ENCODE measurements at places on chromosomes 16 and 17.

- DNase-seq: no peak
Measured at GRCh38 chr17:59696682-59697277, 10.4 kb downstream of the PTRH2 start.

DNA sequence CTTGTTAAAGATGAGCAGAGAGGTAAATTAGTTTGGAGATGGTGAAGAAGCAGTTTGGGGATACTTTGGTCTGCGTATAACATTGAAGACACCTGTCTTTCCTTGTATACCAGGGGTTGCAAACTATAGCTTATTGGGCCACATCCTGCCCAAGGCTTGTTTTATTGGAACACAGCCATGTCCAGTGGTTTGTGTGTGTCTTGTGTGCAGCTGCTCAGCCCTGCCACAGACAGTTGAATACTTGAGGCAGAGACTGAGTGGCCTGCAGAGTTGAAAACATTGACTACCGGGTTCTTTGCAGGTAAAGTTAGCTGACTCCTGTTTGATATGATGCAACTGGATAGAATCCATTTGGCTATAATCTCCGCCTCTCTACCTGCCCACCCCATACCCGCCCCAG is 224.4 kb downstream of the PRKCA start:
- DNase-seq: no peak

DNA sequence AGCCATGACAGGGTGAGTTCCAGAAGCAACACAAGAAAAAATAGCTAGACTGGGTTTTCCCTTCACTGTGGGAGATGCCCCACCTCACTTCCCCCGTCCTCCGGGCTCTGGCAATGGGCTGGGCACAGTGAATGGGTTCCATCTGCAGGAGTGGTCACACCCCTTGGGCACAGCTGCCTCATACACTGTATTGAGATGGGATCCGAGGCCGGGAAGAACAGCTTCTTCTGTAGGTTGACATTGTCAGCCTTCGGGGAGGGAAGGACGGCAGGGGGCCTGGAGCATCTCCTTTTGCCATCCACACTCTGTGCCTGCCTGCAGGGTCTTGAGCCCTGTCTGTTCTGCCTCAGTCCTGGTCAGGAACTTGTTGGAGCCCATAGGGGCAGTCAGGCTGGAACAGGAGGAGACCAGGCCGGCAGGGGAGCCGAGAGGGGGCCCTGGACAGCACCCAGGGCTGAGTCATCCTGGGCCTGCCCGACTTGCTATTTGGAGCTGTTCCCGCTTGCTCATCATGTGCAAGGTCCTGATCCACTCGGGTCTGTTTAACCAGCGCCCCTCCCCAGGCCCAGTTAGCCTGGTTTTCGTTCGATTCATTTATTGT is 286.7 kb downstream of the SEC14L1 start:
- no peak for DNase-seq

DNA sequence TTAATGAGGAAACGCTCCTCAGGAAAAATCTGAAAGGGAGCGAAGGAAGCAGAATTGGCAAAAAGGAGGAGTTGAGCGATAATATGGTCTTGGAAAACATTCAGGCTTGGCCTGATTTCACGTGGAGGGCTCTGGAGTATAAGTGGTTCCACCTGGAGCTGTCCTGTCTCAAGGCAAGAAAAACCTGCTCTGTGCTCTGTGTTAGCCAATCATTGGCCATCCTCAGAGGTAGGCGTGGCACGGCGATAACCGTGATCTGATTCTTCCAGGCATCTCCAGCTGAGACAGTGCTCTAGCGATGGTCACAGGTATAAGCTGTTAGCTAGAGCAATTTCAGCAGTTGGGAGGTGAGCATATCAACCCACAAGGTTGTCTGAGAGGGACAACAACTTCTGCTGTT is 450.5 kb upstream of the MAF start:
- DNase-seq: no peak

DNA sequence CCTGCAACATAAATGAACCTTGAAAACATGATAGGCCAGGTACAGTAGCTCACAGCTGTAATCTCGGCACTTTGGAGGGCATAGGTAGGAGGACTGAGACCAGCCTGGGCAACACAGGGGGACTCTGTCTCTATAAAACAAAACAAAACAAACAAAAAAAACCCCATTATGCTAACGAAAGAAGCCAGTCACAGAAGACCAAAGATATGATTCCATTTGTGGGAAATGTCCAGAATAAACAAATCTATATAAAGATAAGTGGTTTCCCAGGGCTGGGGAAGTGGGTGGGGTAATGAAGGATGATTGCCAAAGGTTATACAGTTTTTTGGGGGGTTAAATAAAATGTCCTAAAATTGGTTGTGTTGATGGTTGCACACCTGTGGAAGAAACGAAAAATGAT is 36.5 kb upstream of the SIAH1 start:
- DNase-seq: no peak

GRCh38 chr16:79362300-79362970 is 238.1 kb downstream of the MAF start:
- peak; percentile 12 for DNase-seq

DNA sequence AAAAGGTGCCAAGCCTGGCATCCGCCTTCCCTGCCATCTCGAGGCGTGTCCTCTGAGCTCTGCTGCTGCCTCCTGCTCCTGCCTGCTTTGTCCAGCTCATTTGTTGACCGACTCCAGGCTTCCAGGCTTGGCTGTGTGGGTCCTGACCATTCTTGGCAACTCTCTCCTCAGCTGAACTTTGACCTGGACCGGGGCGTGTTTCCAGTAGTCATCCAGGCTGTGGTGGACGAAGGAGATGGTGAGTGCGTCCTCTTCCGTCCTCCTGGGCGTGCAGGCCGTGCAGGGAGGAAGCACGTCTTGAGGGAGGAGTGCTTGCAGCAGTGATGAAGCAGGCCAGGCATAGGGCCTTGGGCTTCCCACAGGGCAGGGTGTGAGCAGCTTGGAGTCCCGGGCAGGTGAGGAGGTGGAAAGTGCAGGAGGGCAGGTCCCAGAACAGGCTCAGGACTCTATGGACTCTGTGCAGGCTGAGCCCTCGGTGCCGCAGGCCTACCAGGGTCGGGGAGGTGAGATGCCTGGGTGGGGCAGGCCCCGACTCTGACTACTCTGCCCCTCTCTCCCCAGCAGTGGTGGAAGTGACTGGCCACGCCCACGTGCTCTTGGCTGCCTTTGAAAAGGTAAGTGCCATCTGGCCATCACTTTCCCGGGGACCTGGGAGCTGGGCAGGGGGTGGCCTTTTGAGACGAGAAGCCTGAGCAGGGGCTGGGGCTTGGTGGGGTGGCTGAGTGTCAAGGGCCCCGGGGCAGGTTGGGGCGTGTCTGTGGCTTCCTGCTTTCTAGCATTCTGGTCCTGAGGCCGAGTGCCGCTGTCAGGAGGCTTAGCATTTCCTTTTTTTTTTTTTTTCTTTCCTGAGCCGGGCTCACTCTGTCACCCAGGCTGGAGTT is 28.6 kb upstream of the NUDT16L1 start:
- DNase-seq: peak; percentile 67

DNA sequence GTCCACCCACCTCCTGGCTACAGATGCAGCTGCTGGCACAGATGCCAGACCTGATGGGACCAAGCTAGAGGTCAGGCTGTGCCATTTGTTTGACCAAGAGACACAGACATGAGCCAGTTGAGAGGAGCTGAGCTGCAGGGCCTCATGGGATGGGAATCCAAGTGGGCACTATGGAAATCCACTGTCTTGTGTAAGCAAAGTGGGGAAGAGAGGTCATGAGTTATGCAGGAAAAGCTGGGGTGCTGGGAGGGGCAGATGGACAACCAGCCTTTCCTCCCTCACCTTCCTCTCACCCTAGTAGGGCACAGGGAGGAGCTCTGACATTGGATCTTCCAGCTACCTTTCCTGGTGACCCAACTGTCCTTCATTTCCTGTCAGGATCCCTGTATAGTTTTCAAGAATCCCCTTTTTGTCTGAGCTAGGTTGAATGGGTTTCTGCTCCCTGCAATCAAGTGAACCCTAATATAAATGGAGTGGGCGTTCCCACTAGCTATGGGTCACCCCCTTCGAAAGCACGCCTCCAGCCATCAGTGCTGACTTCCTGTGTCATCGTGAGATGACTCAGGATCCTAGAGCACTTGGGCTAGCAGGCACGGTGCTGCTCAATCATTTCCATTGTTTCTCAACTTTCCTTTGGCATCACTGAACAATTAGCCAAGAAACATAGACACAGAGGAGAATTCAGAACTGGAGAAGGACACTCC is 13.6 kb downstream of the ATPAF2 start:
- peak; percentile 22 for DNase-seq

DNA sequence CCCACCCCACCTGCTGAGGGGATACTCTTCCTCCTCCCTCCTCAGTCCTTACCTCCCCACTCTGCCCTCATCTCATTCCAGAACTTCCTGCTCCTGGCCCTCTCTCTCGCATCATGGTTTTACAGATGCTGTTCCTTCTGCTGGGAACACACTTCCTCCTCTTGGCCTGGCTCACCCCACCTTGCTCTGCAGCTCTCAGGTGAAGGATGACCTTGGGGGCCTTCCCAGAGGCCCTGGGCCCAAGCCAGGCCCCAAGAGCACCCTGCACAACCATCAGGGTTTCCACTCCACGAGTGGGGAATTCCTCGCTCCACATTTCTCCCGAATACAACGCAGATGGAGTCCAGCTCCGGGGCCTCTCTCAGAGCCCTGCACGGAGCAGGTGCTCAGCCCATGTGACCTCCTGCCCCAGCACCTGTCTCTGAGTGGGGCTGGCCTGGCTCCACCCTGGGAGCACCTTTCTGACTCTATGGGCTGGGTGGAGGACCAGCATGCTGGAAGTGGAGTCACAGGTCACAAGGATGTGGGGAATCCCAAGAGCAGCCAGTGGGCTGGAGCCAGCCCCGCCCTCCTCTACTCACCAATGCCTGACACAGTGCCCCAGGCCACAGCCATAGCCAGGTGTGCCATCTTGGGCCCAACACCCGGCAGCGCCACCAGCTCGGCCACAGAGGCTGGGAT is 4.5 kb downstream of the NTHL1 start:
- no peak for DNase-seq

GRCh38 chr17:61233991-61234750 is 165.5 kb upstream of the TBX2 start:
- DNase-seq: no peak

GRCh38 chr17:20924306-20924705 is 118.5 kb downstream of the USP22 start:
- no peak for DNase-seq

DNA sequence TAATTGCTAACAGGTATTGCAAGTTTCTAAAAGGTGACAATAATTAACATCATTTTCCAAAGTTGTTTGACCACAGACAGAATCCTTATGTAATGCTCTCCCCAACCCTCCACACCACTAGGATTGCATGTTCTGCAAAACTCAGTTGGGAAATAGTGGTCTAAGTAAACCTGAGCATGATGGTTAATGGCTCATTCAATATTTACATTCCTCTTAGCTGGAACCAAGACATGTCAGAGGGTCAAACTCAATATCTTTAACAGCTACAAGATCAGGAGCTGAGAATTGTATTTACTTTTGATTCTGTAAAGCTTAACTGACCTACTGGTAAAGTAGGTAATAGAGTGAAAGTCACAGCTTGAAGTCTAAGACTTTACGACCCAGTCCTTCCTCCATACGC is 10.2 kb downstream of the MFSD6L start:
- no peak for DNase-seq

GRCh38 chr17:2837147-2837561 is 40.9 kb downstream of the RAP1GAP2 start:
- peak; percentile 72 for DNase-seq

- no peak for DNase-seq
Measured at GRCh38 chr16:9232102-9232770, 140.8 kb downstream of the HAPSTR1 start.

DNA sequence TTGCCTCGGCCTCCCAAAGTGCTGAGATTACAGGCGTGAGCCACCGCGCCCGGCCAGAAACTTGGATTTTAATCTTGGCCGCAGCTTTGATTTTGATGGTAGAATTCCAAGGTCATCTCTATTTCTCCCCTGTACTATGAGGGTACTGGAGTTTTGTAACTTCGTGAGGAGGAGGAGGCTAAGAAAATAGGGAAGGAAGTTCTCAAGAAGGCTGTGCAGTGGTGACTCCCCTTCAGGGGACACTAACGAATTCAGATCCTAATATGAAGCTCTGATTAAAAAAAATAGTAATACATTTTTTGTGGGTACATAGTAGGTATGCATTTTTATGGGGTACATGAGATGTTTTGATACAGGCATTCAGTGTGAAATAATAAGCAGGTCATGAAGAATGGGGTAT is 55.9 kb downstream of the LDHD start:
- DNase-seq: no peak

- no peak for DNase-seq
Measured at GRCh38 chr16:73735018-73735417, 561.6 kb upstream of the PSMD7 start.

GRCh38 chr17:81553018-81553615 is 964 bp upstream of the FAAP100 start:
- DNase-seq: peak; percentile 72

DNA sequence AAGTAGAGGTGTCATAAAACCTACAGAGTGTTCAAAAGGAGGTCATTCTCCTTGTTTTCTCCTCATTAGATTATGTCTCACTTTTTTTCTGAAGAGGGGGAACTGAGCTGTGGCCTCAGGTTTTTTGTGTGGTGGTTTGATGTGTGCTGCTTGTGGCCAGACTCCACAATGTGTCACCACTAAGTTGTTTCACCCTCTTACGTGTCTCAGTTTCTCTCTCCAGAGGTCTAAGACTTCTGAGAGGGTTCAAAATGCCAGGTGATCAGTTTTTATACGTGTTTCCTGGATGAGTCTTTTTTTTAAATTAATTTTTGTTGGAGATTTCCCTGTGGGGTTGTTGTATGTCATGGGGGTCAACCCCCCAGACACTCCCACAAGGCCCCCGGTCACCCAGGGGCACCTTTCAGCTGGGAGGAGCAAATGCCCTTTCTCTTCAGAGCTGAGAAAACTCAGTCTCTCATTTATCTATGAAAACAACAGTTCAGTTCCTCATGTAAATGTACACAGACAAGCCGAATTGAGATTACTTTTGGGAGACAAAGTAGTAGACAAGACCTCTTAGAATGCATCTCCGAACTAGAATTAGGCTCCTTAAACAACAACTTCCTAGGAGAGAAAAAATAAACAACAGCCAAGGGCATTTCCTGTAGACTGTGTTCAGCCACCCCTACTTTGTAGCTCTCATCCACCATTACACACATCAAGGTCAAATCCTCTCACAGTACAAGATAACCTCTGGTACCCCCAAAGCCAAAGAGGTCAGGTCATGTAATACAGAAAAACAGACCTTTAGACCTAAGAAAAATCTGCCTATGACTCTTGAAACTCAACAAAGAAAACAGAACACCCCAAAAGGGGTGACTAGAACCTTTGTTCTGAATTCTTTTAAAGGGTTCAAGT is 23.9 kb upstream of the TMEM98 start:
- no peak for DNase-seq

DNA sequence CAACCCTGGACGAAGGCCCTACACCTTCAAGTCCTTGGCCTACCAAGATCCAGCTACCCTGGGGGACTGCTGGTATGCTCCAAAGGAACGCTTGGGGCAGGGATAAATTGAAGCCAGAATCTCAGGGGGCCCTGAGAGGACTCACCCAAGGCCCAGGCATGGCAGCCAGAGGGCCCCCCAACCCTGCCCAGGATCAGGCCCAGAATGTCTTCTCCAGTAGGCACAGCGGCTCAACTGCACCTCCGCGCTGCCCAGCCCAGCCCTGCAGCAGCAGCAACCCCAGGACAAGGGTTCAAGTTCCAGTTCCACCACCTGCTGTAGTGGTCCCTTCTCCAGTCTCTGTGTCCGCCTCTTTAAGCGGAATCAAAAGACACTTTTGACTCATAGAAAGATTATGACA is 2.2 kb downstream of the TFAP4 start:
- no peak for DNase-seq

GRCh38 chr17:32357615-32358014 is 7.7 kb downstream of the ZNF207 start:
- no peak for DNase-seq

All from CD4-positive, alpha-beta T cell treated with Interleukin-1 beta for 1 hour (primary cell).